ENCODE measurements at places on chromosomes 16 and 17. TPM values are rescaled to one million over a fixed set of nuclear protein-coding genes. Genes with fewer than 3 reads are reported as not detected.
A peak's percentile ranks its signal among the peaks of the same experiment; 100 is the strongest.

- no peak for DNase-seq
Observed at GRCh38 chr17:59814685-59815084, 78.1 kb downstream of the TUBD1 start.

The MPP3 gene
- 43.0 TPM for total RNA-seq

- DNase-seq: no peak
Observed at GRCh38 chr17:46875849-46876352, 24.5 kb downstream of the WNT9B start.

The RPAIN gene
- total RNA-seq: 24.0 TPM

- no peak for DNase-seq
Observed at GRCh38 chr16:71467810-71468209, 5.8 kb upstream of the ZNF23 start.

DNA sequence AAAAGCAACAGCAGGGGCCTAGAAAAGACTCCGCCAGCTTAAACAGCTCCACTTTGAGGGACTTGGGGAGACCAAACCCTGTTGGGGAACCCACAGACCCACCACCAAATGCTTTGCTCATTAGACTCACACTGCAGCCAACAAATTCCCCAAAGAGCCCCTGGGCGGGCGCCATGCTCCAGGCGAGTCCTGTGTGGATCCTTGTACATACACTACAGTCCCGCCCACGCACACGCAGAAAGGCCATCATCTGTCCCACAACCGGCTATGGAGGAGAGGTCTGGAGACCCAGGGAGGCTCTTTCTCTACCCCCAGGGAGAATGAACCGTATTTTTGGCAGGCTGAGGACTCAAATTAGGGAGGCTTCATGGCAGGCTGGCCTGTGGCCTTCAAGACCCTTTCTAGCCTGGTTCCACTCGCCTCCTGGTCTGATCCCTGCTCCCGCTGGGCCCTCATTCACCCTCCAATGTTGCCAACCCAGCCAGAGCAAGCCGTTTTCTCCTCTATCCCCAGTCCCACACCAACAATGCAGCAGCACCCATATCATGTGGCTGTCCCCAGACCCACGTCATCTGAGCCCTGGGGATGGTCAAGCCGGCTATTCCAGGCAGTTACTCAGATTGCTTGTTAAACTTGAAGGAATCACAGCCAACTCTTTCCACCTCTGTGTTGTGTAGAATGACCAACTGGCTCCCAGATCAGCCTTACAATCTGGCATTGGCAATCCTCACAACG is 27.2 kb downstream of the ZNF423 start:
- peak; percentile 78 for DNase-seq

GRCh38 chr17:66438101-66438500 is 135.7 kb downstream of the PRKCA start:
- DNase-seq: no peak

GRCh38 chr17:73560661-73561060 is 83.6 kb downstream of the SDK2 start:
- DNase-seq: no peak

DNA sequence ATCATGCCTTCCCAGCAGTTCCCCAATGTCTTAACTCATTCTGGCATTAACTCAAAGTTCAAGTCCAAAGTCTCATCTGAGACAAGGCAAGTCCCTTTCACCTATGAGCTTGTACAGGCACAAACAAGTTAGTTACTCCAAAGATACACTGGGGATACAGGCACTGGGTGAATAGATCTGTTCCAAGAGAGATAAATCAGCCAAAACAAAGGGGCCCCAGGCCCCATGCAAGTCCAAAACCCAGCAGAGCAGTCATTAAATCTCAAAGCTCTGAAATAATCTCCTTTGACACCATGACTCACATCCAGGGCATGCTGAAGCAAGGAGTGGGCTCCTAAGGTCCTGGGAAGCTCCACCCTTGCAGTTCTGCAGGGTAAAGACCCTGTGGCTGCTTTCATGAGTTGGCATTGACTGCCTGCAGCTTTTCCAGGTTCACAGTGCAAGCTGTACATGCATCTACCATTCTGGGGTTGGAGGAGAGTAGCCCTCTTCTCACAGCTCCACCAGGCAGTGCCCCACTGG is 332.2 kb upstream of the KIF2B start:
- DNase-seq: no peak

DNA sequence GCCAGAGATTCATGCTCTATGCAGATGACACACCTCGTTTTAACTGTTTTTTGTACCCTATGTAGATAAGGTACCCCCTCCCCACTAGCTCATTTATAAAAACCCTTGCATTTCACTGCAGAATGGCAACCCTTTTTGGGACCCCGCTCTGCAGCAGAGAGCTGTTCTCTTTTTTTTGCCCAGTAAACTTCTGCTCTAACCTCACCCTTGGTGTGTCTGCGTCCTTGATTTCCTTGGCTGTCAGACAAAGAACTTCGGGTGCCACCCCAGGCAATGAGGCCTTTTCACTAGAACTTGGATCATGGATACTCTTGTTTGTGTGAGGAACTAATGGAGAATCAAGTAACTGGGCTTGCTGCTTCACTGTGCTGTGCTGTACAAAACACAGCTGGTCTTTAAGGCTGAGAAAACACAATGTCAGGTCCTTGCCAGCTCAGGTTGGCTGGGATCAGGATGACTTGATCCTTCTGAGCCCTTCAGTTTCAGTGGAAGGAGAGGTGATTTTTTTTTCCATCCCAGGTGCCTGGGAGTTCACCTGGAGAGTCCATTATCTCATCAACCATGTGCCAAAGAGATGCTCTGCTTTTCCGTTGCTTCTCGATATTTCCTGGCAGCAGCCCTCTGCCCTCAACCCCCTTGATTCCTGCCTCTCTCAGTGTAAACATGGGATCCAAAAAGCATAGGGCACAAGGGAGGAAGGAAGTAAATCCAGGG is 133.2 kb upstream of the FAM20A start:
- no peak for DNase-seq

DNA sequence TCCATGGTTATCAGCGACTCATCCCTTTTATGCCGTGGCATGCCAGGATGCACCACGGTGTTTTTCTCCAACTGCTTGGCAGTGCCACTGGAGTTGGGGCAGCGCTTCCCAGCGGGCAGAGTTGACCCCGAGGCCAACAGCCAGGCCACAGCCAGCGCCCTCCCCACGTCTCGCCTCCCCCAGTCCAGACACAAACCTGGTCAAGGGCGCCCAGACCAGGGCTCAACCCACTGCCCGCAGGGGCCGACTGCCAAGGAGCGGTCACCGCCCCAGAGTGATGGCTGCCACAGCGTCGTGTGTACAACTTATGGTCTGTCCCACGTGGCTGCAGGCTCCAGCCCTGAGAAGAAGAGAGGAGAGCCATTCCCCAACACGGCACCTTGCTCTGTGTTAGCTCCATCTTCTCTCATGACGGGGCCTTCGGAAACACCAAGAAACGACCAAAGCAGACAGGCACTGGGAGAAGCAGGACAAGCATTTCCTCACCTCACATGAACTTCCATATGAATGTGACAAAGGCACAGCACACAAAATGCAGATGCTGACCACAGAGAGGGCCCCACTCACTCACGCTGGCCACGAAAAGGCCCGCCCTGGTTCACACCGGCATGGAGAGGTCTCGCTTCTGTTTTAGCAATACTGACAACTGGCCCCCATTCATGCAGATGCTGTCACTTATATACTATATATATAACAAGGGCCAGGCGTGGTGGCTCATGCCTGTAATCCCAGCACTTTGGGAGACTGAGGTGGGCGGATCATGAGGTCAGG is 27.0 kb downstream of the AXIN1 start:
- DNase-seq: peak; percentile 70

DNA sequence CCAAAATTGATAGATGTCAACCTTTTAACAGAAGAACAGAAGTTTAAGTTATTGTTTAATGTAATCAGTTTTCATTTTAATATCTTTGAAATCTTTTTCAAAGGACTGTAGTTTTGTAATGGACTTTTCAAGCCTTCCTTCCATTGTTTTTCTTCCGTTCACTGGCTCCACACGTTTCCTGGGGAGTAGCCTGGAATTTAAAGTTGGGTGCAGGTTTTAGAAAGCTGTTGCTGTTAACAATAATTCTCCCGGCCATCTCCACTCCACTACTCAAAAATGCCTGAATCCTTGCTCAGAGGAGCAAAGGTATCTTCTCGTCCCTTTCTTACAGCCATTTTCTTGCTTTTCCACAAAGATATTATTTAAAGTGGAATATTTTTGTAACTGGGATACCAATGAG is 4.7 kb upstream of the COQ7 start:
- no peak for DNase-seq

The CCL5 gene
- total RNA-seq: 1.7 TPM

- DNase-seq: no peak
Observed at GRCh38 chr16:17431012-17431411, 39.7 kb downstream of the XYLT1 start.

DNA sequence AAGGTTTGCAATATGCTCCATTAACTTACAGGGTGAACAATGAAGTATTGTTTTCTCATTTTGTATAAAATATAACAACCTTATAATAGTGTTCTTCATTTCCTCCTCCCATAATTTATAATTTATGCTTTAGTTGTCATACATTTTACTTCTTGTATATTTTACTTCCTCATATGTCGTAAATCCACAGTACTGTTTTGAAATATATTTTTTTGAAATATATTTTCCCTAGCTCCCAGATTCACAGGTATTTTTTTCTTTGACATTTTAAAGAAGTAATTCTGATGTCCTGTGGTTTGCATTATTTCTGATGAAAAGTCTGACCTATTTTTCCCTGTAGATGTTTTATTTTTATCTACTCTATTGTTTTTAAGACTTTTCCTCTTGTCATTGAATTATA is 52.7 kb downstream of the VMP1 start:
- no peak for DNase-seq

DNA sequence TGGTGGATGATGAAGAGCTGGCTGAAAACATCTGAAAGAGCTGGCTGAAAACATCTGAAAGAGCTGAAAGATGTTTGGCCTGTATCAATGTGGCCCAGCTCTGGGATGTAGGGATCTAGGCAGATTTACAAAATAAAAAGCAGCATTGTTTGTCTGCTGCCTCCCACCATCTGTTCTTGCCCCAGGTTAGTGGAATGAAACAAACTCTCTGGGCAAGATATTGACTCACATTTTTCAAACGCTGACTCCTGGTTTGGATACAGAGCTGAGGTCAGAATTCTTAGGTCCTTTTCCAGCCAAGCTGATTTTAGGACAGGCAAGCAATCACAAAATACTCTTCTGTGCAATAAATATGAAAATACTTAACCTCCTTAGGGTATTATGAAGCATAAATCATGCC is 139.0 kb downstream of the STX8 start:
- DNase-seq: no peak

DNA sequence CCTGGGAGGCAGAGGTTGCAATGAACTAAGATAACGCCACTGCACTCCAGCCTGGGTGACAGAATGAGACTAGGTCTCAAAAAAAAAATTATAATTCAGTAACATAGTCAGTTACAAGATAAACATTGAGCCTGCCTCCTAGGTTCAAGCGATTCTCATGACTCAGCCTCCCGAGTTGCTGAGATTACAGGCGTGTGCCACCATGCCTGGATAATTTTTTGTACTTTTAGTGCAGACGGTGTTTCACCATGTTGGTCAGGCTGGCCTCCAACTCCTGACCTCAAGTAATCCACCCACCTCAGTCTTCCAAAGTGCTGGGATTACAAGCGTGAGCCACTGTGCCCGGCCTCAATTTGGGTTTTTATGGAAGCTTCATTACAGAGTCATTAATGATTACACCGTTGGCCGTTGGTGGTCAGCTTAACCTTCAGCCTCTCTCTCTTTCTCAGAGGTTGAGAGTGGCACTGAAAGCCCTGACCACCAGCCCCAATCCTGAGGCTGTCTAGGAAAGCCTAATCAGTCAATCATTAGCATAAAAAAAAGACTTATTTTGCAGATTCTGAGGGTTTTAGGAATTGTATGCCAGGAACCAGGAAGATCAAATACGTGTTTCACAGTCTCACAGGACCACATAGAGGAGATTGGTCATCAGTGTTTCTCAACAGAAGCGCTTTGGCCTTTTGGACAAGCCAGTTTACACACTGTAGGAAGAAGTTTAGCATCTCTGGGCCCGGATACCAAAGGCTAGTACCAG is 1.3 kb upstream of the LRRC37A3 start:
- no peak for DNase-seq

DNA sequence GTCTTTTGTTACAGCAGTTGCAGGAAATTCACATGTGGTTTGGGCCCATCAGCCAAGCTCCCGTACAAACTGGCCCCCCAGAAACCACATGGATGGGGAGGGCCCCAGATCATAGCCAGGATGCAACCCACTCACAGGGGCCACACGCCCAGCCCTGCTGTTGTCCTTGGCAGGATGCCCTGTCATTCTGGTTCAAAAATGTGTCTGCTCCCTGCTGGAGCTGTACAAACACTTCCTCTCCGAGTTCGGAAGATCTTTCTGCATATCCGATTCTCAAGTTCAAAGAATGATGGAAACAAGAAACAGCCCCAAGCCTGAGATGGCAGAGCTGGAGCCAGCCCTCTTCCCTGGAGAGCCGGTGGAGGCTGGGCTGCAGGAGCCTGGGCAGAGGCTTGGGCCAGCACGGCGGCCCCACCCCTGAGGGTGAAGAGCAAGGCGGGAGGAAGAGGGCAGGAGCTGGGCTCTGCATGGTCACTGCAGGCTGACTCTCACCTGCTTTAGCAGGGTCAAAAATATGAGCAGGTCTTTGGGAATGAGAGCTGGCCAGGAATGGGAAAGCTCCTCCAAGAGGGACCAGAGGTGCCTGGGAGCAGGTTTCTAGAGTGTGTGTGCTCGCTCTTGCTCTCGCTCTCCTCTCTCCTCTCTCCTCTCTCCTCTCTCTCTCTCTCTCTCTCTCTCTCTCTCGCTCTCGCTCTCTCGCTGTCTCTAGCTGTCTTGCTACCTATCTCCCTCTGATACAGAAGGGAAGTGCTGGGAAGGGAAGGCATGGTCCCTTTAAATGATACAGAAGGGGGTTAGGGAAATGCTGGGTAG is 34.7 kb upstream of the ENPP7 start:
- DNase-seq: no peak

The GNG13 gene
- total RNA-seq: not detected

DNA sequence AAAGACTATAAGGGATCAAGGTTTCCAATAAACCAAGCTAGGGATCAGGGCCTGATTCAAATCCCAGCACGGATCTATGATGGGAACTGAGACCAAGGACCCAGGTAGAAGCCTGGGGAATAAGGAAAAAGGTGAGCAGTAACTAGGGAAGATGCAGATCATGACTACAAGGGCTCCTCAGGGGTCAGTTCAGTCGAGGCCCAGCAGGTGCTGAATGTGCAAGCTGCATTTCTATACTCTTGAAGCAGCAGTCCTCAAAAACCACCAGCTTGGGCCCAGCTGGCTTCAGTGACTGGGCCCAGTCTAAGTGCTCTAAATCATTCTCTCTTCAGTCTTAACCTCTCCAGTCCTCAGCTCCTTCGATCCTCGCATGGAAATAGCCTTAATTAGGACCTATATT is 228.8 kb upstream of the AXIN2 start:
- DNase-seq: no peak

DNA sequence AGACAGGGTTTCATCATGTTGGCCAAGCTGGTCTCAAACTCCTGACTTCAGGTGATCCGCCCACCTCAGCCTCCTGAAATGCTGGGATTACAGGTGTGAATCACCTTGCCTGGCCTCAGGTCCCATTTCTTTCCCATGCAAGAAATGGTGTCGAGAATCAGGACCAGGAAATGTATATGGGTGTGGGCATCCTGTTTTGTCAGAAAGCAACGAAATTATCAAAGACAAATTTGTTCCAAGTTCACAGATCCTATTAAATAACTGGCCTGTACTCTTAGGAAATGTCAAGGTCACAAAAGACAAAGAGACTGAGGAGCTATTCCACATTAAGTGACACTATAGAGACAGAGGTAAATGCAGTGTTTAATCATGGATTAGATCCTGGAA is 17.1 kb upstream of the ST6GALNAC1 start:
- DNase-seq: no peak

The MYH3 gene
- total RNA-seq: 0.43 TPM

The AIPL1 gene
- total RNA-seq: not detected

The ZNF23 gene
- 5.9 TPM for total RNA-seq

- DNase-seq: no peak
Observed at GRCh38 chr16:81814751-81815428, 35.8 kb downstream of the PLCG2 start.

The GJC1 gene
- total RNA-seq: 21.9 TPM

Measured in Right ventricle myocardium inferior (tissue), 1 donor.